Activated CD4-positive, alpha-beta T cell treated with anti-CD3 and anti-CD28 coated beads, Interleukin-2, amount 50 U/mL, for 1 hour (primary cell): ENCODE measurements at places on chromosomes 7 and 10.

- DNase-seq, result no peak
Observed at GRCh38 chr10:121313119-121313875, 284.9 kb downstream of the FGFR2 start.

GRCh38 chr10:132816718-132817117 lies 30.8 kb upstream of the NKX6-2 start:
- DNase-seq, result no peak

- DNase-seq, result no peak
Observed at GRCh38 chr7:116111475-116111874, 80.9 kb upstream of the TFEC start.

- DNase-seq, result no peak
Observed at GRCh38 chr7:106254525-106255116, 30.2 kb downstream of the NAMPT start.

DNA sequence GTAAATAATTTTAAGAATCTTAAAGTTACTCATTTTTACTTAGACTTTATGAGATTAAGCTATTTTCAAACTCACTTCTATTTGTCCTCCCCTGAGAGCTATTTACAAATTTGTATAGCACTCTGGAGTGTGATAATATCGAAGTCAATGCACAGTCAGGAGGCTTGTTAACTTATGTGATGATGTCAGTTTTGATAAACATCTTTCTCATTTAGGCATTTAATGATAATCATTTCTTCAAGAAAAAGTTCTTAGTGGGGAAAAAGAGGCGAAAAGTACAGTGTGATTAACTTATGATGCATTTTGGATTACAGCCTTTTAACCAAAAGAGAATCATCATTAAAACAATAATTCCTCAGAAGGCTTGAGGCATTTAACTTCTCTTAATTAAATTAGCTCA lies 468.6 kb downstream of the AUTS2 start:
- no peak for DNase-seq

- no peak for DNase-seq
Observed at GRCh38 chr7:122988333-122988732, 7.2 kb downstream of the TAS2R16 start.

DNA sequence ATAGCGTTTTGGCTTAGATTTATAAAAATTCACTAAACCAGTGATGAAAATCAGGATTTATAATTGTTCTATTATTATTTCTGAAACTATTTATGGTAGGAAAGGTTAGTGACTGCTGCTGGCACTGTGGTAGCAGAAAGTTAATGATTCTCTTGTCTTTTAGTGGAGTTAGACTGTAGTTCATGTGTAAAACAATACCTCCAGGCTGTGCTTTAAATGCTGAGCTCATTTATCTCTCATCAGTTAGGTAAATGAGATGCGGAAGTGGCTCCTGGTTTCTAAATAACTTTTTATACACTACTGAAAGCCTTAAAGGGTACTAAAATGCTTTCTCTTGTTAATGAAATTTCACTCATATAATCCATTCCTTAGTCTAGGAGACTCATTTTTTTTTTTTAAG lies 326.8 kb upstream of the POT1 start:
- no peak for DNase-seq

- no peak for DNase-seq
Observed at GRCh38 chr10:43644252-43644651, 4.4 kb downstream of the ZNF32 start.

- DNase-seq, result no peak
Observed at GRCh38 chr10:63591600-63592379, 70.6 kb downstream of the REEP3 start.

- DNase-seq, result no peak
Observed at GRCh38 chr7:44116087-44116788, 7.1 kb downstream of the POLD2 start.

DNA sequence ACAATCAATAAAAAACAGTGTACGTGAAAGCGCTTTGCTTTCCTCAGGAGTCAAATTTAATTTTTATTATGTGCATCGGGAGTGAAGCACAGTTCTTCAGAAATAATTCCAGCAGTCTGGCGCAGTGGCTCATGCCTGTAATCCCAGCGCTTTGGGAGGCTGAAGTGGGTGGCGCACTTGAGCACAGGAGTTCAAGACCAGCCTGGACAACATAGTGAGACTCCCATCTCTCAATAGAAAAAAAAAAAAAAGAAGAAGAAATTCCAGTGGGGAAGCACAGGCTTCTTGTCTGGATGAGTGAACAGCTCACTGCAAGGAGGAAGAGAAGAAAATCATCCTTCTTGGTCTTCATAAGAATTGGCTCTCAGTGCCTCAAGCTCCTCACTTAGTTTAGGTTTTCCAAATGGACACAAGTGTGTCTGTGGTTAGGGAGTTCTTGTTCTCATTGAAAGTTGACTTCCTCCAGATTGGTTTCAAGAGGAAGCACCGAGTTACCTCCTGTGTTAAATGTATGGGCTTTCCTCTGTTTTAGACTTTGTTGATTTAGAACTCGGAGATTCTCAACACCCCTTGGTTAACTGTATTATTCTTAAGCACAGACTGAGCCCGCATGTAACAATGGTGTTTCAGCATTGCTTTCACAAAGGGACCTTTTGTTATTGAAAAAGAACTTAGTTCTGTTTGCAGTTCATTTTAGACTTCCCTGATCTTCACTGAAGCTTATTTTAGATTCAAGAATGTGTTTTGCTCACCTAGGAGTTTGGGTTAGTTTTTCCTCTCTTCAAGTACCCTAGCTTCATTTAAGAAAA lies 28.0 kb downstream of the LMTK2 start:
- DNase-seq, result no peak

- DNase-seq, result no peak
Observed at GRCh38 chr7:108406222-108406890, 49.9 kb downstream of the NRCAM start.
